CD4-positive, alpha-beta T cell treated with Interleukin-17A for 1 hour (primary cell): ENCODE measurements at places on chromosomes 5 and 9.

- DNase-seq, result no peak
Observed at GRCh38 chr5:80177236-80177635, 78.6 kb downstream of the SERINC5 start.

GRCh38 chr5:139565411-139566305 lies 4.5 kb downstream of the UBE2D2 start:
- DNase-seq, result peak; percentile 84

- no peak for DNase-seq
Observed at GRCh38 chr9:14560194-14560593, 133.0 kb downstream of the ZDHHC21 start.

GRCh38 chr5:63164838-63165535 lies 586.4 kb downstream of the LRRC70 start:
- DNase-seq, result no peak

GRCh38 chr9:108333530-108333983 lies 522.2 kb downstream of the ACTL7B start:
- no peak for DNase-seq

- DNase-seq, result no peak
Observed at GRCh38 chr5:127987354-127988145, 96.0 kb upstream of the SLC12A2 start.

GRCh38 chr5:107168086-107168485 lies 502.7 kb downstream of the EFNA5 start:
- DNase-seq, result no peak

GRCh38 chr9:85615792-85616191 lies 126.0 kb downstream of the AGTPBP1 start:
- DNase-seq, result no peak

DNA sequence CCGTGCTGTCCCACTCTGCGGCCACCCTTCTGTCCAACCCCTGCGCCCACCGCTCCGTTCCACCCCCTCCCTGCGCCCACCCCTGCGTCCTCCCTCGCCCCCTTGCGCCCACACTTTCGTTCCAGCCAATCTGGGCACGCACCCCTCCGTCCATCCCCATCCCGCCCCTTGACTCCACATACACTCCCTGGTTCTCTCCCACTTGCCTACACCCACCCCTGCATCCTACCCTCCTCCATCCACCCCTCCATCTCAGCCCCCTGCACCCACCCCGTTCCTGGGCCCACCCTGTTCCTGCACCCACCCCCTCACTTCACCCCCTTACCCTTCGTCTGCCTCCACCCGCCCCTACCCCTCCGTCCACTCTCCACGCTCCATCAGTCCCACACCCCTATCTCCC lies 7.0 kb downstream of the ADAMTS13 start:
- DNase-seq, result no peak

DNA sequence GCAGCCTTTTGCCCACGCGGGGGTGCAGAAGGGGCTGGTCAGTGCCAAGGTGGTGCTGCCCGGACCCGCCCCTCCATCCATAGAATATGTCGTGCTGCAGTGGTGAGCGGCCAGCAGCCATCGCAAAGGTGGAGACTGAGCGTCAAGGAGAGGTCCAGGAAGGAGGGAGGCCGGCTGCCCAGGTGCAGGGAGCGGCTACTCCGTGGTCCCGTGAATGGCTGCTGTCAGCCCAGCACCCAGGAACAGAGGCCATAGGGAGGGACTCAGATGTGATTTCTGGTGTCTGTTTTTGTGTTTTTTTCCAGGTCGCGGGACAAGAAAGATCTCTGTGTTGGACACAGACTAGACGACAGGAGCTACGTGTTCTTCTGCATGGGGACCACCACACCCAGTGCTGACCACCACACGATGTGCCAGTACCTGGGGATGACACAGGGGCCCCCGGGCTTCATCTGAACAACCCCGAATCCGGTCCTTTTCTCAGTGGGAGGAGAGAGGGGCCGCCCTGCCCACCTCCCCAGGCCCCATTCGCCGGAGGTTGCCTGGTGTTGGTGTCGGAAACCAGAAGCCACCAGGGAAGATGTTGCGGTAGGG lies 29.0 kb downstream of the PAEP start:
- no peak for DNase-seq

GRCh38 chr9:114804505-114804904 lies 1.3 kb downstream of the TNFSF15 start:
- DNase-seq, result no peak

DNA sequence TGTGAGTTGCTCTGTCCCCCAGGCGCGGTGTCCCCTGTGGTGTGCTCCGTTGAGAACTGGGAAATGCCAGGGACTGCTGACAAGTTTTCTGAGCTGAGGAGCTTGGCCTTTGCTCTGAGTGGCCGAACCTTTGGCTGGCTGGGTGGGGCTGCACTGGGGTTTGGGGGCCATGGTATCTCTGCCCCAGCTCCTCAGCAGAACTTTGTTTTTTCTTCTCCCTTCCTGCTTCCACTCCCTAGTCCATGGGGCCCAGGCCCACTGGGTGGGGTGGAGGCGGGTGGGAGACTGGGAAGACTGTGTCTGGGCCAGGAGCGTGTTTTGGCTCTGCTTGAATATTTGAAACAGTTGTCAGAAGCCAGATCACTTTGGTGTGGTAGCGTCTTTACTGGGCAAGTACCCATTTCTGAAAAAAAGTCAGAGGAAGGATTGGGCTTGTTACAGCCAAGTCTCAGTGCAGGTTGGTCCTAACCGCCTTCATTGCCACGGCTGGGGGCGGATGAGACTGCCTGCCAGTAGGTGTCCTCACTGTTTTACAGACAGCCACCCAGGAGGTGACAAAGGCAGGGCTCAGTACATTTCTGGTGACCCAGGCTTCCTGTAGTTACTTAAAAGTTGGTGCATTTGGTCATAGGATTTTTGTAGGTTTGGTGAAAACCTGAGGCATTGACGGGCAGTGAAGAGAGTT lies 92.7 kb downstream of the DAB2IP start:
- peak; percentile 37 for DNase-seq

- DNase-seq, result no peak
Observed at GRCh38 chr9:26310294-26310693, 582.3 kb downstream of the CAAP1 start.

- no peak for DNase-seq
Observed at GRCh38 chr9:110807956-110808598, 139.5 kb downstream of the MUSK start.

- DNase-seq, result no peak
Observed at GRCh38 chr9:126704157-126704891, 90.6 kb downstream of the LMX1B start.

GRCh38 chr9:129006328-129007034 lies 21.6 kb downstream of the SH3GLB2 start:
- DNase-seq, result peak; percentile 60

DNA sequence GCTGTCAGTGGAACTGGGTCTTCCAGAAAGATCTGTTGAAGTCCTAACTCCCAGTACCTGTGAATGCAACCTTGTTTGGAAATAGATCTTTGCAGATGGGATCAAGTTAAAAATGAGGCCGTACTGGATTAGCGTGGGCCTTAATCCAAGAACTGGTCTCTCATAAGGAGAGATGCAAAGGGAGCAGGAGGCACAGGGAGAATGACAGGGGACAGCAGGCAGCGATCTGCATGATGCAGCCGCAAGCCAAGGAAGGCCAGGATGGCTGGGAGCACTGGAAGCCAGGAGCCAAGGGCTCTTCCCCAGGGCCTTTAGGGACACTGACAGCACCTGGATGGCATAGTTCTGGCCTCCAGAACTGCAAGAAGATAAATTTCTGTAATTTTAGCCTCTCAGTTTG lies 114.4 kb downstream of the ICE1 start:
- DNase-seq, result no peak

- no peak for DNase-seq
Observed at GRCh38 chr9:17531642-17532254, 47.1 kb upstream of the SH3GL2 start.

DNA sequence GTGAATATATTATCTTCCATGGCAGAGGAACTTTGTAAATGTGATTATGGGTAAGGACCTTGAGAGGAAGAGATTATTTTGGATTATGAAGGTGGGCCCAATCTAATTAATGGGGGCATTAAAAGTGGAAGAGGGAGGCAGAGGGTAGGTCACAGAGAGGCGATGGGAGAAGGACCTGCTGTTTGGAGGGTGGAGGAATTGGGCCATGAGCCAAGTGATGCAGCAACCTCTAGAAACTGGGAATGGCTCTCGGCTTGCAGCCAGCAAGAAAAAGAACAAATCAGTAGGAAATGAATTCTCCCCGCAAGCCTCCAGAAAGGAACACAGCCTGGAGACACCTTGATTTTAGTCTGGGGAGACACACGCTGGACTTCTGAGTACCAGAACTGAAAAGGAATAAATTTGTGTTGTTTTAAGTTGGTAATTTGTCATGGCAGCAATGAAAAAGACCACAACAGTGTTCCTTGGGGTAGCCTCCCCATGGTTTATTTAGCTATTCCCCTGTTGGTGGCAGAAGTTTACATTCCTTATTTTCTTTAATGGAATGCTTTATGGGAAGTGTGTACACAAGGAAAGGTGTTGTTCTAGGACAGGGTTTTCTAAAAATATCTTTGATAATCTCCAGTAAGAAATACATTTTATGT lies 103.6 kb downstream of the HSPA4 start:
- DNase-seq, result no peak

DNA sequence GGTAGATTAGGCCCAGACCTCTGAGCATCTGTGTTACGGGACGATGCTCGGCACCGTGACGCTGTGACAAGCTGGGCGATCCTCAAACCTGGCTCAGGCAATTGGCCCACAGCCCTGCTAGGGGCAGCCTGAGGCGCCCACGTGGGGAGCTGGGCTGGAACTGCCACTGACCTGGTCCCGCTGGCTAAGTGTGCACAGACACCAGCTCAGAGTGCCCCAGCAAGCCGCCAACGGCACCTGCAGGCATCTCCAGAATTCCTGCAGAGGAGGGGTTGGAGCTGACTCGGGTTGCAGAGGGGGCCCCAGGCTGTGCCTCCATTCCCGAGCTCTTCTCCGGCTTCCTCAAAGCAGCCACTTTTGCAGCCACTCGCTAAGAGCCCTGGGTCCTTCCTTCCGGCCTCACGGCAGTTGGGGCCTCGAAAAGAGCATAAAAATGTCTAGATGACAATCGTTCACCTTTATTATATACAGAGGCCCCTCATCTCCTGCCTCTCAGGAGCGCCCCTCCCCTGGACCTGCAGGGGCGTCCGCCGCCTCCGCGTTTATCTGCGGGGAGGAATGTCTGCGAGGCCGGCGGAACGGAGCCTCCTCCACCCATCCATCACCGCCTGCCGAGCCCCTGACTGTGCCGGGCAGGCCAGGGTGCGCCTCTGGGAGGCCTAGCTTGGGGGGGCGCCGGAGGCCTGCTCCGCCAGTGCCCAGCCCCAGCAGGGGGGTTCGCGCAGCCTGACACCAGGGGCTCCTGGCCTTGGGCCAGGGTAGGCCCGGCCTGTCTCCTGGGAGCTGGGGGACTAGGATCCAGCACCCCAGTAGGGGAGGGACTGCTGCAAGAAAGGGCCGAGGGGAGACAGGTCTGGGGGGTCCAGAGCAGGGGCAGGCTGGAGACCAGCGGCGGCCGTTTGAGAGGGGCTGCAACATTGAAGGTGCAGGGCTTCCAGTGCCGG lies 144.9 kb downstream of the BARX1 start:
- DNase-seq, result no peak

DNA sequence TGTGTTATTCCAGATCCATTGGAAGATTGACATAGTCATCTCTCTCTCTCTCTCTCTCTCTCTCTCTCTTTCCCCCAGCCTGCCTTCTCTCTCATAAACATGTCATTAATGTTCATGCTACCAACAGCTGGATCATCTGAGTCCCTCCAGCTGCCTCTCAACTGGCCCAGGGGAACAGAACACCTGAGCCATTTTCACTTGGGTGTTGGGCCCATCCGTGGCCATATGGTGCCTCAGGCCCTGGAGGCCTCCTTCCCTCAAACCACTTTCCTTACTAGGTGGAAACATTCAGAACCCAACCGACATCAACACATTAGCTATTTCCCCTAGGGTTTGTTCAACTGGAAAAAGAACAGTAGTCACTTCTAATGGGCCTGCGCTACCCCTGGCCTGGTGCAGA lies 196.2 kb downstream of the FRMD3 start:
- no peak for DNase-seq

- no peak for DNase-seq
Observed at GRCh38 chr9:112777914-112778313, 27.4 kb downstream of the SNX30 start.

- DNase-seq, result no peak
Observed at GRCh38 chr5:72376381-72376780, 56.2 kb downstream of the PTCD2 start.

DNA sequence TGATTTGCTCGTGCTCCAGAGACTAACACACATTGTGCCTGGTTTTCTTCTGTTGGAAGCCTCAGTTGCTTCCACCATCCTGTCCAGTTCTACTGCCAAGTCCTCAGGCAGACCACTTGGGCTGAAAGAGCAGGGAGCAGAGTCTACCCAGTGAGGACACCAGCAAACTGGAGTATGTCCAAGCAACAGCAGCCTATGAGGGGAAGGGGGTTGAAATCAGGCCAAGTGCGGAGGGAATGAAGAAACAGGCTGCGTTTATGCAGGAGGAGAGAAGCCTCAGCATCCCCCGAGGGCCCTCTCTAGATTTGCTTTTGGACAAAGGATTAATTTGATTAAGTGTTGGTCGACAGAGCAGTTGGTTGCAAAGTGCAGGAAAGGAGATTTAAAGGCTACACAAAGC lies 14.5 kb downstream of the DOCK2 start:
- no peak for DNase-seq

GRCh38 chr5:33174383-33174782 lies 266.4 kb upstream of the TARS1 start:
- no peak for DNase-seq

- DNase-seq, result no peak
Observed at GRCh38 chr5:87254035-87254434, 13.6 kb upstream of the RASA1 start.

- no peak for DNase-seq
Observed at GRCh38 chr9:122173670-122174069, 14.0 kb downstream of the MORN5 start.

GRCh38 chr9:112849363-112849922 lies 41.2 kb downstream of the SLC46A2 start:
- no peak for DNase-seq

GRCh38 chr9:6923086-6923485 lies 165.3 kb downstream of the KDM4C start:
- no peak for DNase-seq

GRCh38 chr5:92574023-92574422 lies 1007.0 kb downstream of the NR2F1-AS1 start:
- DNase-seq, result no peak

GRCh38 chr9:71665247-71665646 lies 103.1 kb downstream of the CEMIP2 start:
- DNase-seq, result no peak

DNA sequence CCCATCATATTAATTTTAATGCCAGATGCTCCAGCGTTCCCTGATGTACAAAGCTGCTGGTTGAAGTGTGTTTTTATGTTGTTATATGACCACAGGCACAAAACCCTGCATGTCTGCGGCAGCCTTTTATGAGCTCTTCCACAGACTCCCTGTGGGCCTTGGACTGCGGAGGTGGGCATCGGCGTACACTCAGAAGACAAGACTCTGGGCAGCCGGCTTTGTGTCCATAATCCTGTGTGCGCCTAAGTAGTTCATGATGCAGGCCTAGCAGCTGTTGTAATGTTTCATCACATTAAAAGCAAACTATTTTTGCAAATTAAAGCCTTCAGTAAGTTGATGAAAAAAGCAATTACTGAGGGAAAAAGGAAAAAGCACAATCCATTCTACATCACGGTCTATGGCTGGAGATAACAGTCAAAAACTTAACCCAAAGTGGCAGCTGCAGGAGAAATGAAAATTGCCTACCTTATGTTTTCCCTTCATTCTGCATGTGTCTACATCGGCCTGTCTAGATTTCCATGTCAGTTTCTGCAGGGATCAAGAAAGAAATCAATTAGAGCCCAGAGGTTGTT lies 78.8 kb downstream of the SEMA6A start:
- DNase-seq, result no peak
